ENCODE measurements at places on chromosomes 7 and 10.

- ATAC-seq: no peak
Measured at GRCh38 chr10:29861811-29862505, 197.4 kb downstream of the JCAD start.

GRCh38 chr10:110355141-110355831 is 50.6 kb upstream of the SMNDC1 start:
- no peak for ATAC-seq

- ATAC-seq: no peak
Measured at GRCh38 chr7:31603046-31603445, 84.0 kb upstream of the PPP1R17 start.

DNA sequence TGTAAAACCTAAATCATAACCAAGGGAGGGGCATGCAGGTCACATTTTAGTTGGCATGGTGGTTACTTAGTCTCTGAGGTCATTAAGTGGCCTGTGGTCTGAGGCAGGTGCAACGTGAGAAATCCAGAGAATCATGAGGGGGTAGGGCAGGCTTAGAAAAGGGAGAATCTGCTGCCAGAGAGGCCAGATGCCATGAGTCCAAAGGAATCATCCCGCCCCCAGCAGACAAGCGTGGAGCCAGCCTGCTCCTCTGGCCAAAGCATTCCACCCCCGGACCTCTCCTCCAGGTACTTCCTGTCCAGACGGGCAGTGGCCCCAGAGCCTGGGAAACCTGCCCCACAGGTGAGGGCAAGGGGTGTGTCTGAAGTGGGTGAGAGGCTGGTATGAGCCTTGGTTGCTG is 196.4 kb upstream of the ZNF32 start:
- ATAC-seq: no peak

GRCh38 chr7:95261895-95262415 is 62.4 kb downstream of the PON1 start:
- no peak for ATAC-seq

DNA sequence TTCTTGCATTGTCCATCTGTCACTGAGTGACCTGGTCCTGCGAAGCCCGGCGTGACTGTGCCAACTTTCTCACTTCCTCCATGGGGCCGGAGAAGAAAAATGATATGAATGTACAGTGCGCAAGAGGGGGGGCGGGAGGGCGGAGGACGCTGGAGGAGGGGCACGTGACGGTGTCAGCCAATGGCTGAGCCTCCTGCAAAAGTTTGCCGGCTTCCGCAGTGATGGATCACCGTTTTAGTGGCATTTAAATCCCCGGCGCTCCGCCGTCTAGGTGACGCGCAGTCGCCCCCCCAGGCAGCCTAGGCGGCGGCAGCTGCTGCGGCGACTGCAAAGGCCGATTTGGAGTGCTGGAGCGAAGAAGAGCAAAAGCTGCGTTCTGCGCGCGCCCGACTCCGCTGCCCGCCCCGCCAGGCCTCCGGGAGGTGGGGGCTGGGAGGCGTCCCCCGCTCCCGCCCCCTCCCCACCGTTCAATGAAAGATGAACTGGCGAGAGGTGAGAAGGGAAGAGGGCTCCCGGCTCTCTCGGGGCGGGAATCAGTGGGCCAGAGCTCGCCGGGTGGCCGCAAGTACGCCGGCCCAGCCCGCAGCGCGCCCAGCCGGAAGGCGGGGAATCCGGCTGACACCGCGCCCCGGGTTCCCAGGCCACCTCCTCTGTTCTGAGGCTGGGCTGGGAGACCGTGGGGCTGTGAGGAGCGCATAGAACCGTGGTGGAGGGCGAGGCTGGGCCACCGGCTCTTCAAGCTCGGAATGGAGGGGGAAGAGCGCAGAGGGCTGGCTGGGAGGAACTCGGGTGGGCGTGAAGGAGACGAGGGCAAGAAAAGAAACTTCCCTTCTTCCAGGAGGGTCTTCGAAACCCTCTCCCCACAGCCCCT is at the start of gene HOXA1:
HOXA1 (minus strand) TSS at position 104 of the 871 bp plus-strand sequence; CDS start at position 16, 88 bp downstream.
- peak; percentile 90 for ATAC-seq

DNA sequence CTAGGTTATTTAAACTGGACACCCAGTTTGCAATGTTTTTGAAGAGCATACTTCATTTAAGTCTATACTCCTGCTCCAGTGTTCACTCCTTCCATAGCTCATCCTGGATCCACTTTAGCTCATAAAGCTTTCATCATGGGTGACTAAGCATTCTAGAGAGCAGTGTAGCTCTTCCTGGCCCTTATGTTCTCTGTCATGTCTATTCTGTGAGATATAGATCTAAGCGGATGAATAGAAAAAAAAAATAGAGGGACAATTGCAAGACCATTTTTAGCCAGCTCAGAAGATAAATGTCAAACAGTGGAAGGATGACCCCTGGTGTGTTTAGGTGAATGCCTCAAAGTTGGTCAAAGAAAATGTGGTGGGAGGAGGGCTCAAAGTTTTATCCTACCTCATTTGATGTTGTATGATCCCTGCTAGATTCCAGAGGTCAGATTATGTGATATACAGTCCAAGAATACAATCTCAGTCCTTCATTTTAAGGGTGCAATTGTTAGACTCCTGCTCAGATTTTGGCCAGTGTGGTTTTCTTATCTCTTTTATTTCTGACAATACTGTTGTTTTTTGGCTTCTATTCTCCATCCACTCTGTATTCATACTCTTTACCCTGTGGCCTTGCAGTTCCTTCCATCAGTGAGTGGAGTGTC is 7.5 kb upstream of the HECW1 start:
- ATAC-seq: no peak

GRCh38 chr10:122475591-122476332 is 14.4 kb downstream of the HTRA1 start:
- ATAC-seq: no peak

GRCh38 chr7:101402081-101402779 is 39.6 kb downstream of the COL26A1 start:
- no peak for ATAC-seq

DNA sequence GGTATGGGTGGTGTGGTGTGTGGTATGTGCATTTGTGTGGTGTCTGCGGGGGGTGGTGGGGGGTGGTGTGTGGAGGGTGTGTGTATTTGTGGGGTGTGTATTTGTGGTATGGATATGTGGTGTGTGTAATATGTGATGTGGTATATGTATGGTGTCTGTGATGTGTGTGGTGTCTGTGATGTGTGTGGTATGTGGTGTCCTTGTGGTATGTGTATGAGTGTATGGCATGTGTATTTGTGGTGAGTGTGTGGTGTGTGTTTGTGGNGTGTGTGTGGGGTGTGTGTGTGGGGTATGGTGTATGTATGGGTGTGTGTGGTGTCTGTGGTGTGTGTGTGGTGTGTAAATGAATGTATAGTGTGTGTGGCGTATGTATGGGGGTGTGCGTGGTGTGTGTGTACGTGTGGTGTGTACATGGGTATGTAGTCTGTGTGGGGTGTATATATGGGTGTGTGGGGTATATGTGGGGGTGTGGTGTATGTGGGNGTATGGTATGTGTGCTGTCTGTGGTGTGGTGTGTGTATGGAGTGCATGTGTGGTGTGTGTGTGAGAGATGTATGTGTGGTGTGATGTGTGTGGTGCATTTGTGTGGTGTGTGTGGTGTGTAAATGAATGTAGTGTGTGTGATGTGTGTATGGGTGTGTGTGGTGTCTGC is 27.1 kb upstream of the CHST15 start:
- no peak for ATAC-seq

- ATAC-seq: no peak
Measured at GRCh38 chr7:111363099-111363498, 199.2 kb downstream of the IMMP2L start.

GRCh38 chr7:14487701-14488395 is 414.7 kb downstream of the DGKB start:
- no peak for ATAC-seq

GRCh38 chr10:83553366-83553765 is 585.9 kb upstream of the GHITM start:
- no peak for ATAC-seq

DNA sequence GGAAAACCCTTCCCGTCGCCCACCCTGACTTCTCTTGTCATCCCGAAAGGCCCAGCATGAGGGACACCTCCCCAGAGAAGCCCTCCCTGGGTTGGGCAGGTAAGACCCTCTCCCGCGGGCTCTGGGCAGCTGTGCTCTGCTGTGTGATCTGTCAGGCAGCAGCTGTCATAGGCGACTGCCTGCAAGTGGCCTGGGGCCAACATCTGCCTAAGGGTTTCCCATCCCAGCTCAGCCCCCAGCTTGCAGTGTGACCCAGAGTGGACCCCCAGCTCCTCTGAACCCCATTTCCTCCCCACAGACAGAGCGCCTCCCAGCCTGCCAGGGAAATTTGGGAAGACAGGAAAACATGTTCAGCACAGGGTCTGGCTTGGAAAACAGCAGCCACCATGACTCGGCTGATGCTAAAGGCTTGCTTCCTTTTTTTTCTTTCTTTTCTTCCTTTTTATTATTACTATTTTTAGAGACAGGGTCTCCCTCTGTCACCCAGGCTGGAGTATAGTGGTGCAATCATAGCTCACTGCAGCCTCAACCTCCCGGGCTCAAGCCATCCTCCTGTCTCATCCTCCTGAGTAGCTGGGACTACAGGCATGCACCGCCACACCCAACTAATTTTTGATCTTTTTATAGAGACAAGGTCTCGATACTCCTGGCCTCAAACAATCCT is 18.3 kb upstream of the TNRC18 start:
- no peak for ATAC-seq

GRCh38 chr10:22366771-22367170 is 21.5 kb downstream of the SPAG6 start:
- no peak for ATAC-seq

GRCh38 chr10:26506736-26507135 is 68.6 kb downstream of the APBB1IP start:
- no peak for ATAC-seq

GRCh38 chr7:10973942-10974911 is 555 bp downstream of the PHF14 start:
- peak; percentile 27 for ATAC-seq

GRCh38 chr10:102832987-102833386 is 4.2 kb downstream of the CYP17A1 start:
- ATAC-seq: no peak

- no peak for ATAC-seq
Measured at GRCh38 chr7:107322015-107322414, 147.8 kb upstream of the GPR22 start.

- no peak for ATAC-seq
Measured at GRCh38 chr7:9796241-9796640, 1177.4 kb upstream of the PHF14 start.

GRCh38 chr7:143979359-143979758 is 20.8 kb upstream of the OR6B1 start:
- ATAC-seq: no peak

- no peak for ATAC-seq
Measured at GRCh38 chr10:33047655-33048054, 89.6 kb upstream of the ITGB1 start.

DNA sequence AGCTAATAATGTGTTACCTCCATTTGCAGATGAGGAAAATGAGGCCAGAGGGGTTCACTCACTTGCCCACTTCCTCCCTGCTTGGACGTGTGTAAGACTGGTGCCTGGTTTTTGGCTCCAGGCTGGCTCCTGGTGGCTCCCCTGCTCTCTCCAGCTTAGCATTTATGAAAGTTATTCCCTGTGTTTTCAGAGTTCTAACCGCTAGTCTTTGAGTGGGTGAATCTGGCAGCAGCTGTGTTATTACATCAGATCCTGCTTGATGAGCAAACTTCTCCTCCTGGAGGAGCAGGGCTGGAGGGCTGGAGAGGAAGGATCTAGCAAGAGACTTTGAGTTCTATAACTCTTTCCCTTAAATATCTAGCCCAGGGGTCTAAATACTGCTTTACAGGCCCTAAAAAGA is 80.9 kb upstream of the AGBL3 start:
- ATAC-seq: peak; percentile 76

- ATAC-seq: no peak
Measured at GRCh38 chr7:29599026-29599425, 35.4 kb downstream of the PRR15 start.

DNA sequence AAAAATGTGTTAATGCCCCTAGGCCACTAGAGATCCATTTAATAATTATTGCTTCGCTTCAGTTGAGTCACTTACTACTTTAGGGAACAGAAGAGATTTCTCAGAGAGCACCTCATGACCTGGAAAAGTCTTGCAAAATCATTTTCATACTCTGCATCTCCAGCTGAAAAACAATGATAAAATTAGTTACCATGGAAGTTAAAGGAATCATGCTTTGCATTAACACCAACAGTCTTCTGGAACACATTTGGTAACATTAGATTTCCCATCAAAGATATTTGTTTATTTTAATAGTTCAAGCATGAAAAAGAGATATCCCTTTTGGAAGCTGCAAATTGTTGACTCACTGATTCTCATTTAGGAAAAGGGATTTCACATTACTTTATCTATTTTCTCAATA is 1.8 kb upstream of the STEAP2 start:
- ATAC-seq: no peak

Data from gastroesophageal sphincter (tissue), 4 donors.